ENCODE measurements at places on chromosomes 2 and 18. TPM values are rescaled to one million over a fixed set of nuclear protein-coding genes. Genes with fewer than 3 reads are reported as not detected.

GRCh38 chr2:178871536-178871935 lies 64.3 kb upstream of the TTN start:
- DNase-seq = no peak

DNA sequence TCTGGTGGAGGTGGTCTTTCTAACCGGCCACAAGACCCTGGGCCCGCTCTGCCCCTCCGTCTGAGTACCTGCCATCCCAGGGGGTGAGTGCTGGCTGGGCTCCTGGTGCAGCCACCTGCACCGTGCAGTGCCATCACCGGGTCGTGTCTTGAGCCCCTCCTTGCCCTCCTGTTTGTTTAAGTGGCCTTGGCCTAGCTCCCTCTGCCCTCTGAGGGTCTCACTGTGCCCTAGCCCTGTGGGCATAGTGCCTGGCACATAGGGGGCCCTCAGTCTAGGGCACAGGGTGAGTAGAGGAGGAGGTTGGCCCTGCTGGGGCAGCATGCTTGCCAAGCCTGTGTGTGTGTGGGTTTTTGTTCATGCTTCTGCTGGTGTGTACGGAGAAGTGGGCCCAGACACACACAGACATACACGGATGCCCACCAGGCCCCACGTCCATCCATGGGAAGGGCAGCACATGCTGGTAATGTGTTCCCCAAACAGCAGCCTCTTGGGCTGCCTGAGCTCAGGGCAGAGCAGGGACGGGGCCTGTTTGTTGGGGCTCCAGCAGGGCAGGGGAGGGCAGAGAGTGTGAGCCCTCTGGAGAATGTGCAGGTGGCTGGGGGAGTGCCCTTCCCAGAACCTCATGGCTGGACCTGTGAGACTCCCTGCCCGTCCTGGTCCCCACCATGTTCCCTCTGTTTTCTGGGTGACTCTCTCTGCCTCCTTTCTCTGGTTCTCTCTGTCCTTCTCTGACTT lies 94.6 kb downstream of the GLI2 start:
- no peak for DNase-seq

- no peak for DNase-seq
Observed at GRCh38 chr2:239380831-239381708, 19.8 kb downstream of the HDAC4 start.

DNA sequence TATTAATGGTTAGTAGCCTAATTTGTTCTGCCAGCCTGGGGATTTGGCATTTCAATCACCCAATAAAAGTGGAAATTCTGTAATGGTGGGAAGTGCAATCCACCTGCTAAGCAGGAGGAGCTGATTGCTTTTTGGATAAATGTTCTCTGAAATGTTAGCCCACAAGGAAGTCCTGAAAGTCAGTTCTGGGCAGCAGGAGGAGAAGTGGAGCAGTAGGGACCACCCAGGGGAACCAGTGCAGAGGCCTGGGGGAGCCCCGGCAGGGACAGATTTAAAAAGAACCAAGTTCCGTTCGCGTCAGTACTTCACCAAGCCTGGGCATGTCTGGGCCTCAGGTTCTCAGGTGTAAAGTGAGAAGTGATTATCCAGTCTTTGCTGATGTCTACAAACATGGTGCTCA lies 248.5 kb upstream of the RAB6C start:
- no peak for DNase-seq

GRCh38 chr2:105540642-105541041 lies 141.8 kb upstream of the FHL2 start:
- DNase-seq = no peak

GRCh38 chr18:160831-161570 lies 2.6 kb downstream of the USP14 start:
- DNase-seq = no peak

DNA sequence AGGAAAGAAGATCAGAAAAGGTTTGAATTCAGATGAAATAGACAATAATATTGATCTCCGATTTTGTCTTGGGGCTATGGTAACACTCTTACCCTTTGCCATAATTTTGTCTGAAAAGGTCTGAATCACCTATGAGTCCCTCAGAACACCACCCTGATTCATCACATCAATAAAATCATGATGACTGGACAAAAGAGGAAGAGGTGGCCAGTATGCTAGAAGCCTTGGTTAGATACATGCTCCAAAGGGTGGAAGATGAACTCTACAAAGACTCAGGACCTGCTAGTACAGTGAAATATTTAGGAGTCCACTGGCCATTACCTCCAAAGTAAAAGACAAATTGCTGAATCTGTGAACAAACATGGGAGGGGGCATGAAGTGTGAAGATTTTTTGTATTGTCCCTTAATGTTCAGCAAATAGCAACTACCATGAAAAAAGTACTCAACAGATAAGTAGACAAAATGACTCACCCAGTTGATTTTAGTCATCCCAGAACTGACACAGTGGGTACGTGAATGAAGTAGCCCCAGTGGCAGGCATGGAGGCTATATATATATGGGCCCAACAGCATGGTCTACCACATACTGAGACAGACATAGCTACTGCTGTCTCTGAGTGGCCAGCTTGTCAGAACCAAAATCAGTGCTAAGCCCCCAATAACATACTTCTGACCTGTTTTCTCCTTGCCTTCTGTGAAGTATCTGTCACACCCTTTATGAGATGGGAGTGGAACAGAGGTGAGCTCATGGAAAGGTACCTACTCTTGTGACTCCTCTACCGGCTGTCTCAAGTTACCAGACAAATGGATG lies 36.5 kb upstream of the GLS start:
- no peak for DNase-seq

GRCh38 chr2:10329880-10330699 lies 27.4 kb downstream of the HPCAL1 start:
- no peak for DNase-seq

Gene SIGLEC15
- total RNA-seq = not detected

All from esophagus muscularis mucosa (tissue), 4 donors.